Colonic mucosa (tissue), 4 donors: ENCODE measurements at places on chromosomes 4 and X. TPM values are rescaled to one million over a fixed set of nuclear protein-coding genes. Genes with fewer than 3 reads are reported as not detected.

DNA sequence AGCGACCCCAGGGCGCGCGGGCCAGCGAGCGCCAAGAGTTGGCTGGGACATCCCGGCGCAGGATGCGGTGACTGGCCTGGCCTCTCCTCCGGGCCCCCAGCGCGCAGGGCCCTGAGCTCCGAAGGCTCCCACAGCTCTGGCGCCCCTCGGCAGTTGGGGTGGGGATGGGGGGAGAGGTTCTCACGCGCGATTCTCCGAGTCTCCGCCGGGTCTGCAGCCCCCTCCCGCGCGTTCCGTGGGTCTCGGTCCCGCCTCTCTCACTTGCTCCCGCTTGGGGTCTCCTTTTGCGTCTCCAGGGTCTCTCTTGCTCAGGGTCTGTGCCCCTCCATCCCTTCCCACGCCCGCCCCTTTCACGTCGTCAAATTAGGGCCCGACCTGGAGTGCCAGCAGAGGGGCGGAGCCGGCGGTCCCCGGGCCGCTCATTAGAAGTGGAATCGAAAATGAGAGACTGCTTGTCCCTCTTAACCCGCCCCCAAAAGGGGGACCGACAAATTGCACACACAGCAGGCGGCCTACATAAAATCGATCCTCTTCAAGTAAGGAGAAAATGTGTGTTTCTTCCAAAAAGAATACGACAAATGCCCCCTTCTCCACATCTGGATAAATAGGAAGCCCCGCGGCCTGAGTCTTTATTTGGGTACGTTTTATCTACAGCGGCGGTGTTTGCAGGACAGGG, 877 bp upstream of the NKX1-1 start:
- peak; percentile 14 for DNase-seq

DNA sequence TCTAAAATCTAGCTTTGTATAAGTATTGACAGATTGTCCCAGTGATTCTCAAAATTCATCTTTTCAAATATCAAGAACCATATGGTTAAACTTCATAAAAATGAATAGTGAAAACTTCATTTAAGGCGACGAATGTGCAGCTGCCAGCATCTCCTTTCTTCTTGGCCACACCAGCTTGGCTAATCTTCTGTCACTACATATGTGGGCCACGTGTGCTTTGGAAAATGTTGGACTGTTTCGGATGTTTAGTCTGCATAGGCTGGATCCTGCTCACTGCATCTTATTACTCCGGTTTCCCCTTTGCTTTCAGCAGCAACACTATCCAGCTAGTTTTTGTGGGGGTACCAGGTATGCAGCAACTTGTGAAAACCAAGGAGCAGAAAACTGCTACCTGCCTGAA, 221.9 kb downstream of the BMPR1B start:
- no peak for DNase-seq

- no peak for DNase-seq
Measured at GRCh38 chr4:182492423-182492822, 249.2 kb downstream of the TENM3 start.

- DNase-seq = peak; percentile 22
Measured at GRCh38 chr4:141132709-141133145, 542 bp downstream of the RNF150 start.

The ANTXR2 gene
- total RNA-seq = 47.4 TPM
